CD4-positive, alpha-beta T cell treated with Interferon gamma for 1 hour (primary cell): ENCODE measurements at places on chromosomes 12 and 14.

DNA sequence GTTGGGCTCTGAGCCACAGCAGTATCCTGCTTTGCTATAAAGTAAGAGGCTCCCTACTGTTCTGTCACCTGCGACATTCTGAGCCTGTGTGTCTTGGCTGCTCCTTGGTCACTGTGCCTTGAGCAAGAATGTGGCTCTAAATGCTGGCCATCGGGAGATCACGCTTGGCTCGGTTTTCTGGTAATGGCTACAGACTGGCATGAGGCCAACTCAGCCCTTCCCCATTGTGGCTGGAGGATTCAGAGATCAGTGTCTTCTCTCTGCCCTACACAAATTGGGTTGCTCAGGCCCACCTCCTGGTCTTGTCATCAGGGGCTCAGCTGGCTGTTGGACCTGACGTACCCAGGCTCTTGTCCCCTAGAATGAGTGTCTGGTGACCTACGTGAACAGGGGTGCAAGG lies 94.5 kb downstream of the PLXNC1 start:
- no peak for DNase-seq

GRCh38 chr12:70122804-70123203 lies 120.4 kb upstream of the CNOT2 start:
- DNase-seq, result no peak

DNA sequence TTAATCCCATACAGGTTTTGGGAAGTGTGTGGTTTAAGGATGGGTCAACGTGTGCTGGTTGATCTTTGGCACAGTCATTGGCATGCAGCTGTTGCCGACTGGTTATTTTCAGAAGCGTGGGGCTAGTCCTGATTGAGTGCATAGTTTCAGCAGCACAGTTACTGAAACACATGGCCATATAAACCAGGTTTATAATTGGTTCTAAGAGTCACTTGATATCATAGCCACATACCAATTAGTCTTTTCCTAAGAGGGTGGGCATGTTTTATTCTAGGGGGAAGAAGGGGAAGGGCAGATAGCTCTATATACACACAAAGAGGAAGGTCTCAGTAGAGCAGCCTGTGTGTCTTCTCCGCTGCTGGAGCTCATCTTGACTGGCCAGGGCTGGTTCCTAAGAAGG lies 11.0 kb upstream of the RPS6KL1 start:
- no peak for DNase-seq

GRCh38 chr12:113059071-113059595 lies 2.6 kb downstream of the DTX1 start:
- no peak for DNase-seq

DNA sequence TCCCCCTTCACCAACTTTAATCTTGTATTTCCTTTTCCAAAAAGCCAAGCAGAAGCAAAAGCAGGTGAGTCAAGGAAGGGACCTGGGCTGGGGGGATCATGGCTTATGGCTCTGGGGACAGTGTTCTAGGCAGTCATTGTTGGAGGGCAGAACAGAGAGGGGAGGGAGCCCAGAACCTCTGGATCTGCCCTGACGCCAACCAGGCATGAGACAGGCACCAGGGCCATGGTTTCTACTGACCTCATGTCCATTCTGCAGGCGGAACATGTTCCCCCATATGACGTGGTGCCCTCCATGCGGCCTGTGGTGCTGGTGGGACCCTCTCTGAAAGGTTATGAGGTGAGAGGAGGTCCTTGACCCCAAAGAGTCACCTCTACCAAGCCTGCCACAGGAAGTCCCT lies 6.6 kb downstream of the CACNB3 start:
- DNase-seq, result no peak

DNA sequence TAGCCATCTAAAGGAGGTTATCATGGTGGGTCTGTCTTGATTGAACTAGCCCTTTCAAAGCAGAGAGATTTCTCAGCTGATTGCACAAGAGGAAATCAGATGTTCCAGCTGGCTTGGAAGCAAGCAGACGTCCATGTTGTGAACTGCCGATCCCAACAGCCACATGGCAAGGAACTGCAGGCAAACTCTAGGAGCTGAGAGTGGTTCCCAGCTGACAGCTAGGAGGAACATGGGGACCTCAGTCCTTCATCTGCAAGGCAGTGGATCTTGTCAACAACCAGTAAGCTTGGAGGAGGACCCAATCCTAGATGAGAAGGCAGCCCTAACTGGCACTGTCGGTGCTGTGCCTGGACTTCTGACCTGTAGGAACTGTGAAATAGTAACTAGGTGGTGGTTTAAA lies 7.7 kb downstream of the ACVR1B start:
- DNase-seq, result no peak

GRCh38 chr12:73057428-73057827 lies 785.3 kb downstream of the TRHDE start:
- no peak for DNase-seq

GRCh38 chr14:100409651-100410050 lies 86.5 kb downstream of the SLC25A47 start:
- no peak for DNase-seq

DNA sequence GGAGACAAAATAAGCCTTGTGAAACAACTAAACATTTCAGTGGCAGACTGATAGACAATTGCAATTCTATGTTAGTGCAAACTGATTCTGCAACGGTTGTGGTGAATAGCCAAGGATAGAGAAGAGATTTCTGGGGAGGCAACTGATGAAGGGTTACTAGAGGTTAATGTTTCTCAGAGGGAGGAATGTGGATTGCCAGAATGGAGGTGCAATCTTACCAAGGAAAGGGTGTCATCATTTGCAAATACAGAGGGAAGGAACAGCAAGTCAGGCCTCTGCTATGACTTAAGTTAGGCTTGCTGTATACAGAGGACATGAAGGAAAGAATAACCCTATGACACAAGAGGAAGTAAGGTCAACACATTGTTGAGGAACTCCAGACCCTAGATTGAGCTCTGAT lies 35.8 kb downstream of the CCDC175 start:
- DNase-seq, result no peak

DNA sequence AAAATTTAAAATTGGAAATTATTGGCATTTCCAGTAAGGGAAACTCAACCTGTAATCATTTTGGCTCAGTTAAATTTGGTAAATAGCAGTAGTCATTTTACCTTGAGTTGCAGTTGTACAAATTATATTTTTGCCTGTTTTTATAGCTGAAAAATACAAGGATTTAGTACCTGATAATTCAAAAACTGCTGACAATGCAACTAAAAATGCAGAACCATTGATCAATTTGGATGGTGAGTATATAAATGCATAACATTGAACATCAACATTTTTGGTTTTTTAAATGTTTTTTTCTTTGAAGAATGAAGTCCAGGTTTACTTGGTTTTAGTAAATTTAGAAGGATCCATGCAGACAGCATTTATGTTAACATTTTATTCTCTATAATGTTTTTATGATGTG lies 9.0 kb downstream of the RTRAF start:
- no peak for DNase-seq

- no peak for DNase-seq
Measured at GRCh38 chr12:121124402-121125109, 8.1 kb upstream of the P2RX7 start.

DNA sequence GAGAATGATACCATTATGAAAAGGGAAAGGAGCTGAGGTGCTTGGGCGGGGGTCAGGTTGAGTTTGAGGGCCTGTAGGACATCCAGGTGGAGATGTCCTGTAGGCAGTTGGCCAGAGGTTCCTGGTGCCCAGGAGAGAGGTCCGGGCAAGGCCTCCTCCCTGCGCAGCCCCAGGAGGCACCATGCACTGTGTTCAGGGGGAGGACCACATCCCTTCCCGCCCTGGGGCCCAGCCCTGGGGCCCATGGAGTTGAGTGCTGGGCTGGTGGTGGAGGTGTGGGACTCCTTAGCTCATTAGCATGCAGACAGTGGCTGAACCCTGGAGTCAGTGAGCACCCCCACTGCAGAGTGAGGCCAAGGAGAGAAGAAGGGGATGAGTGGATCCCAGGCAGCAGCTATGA lies 5.7 kb upstream of the FAIM2 start:
- DNase-seq, result no peak

DNA sequence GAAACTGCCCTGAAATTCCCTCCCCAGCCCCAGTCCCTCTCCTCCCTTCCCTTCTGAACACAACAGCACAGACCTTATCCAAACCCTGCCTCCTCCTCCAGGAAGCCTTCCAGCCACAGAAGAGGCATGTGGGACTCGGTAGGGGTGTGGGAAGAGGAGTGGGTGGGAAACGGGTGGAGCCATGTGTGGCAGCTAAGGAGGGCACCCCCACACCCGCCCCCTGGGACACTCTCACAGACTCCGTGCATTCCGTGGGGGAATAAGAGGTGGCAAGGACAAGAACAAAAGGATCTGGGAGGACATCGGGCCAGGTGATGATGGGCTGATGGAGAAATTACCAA lies 24.4 kb downstream of the SLC6A12 start:
- no peak for DNase-seq
